Adrenal gland (tissue), 19 donors: ENCODE measurements at places on chromosomes 3 and 15. TPM values are rescaled to one million over a fixed set of nuclear protein-coding genes. Genes with fewer than 3 reads are reported as not detected.

SATB1 gene
- 12.3 TPM for polyA plus RNA-seq

SERPINI2 gene
- not detected for polyA plus RNA-seq

PPM1L gene
- 5.5 TPM for polyA plus RNA-seq

CHRNA7 gene
- polyA plus RNA-seq: 5.8 TPM

C3orf85 gene
- polyA plus RNA-seq: not detected

PRKAR2A gene
- 12.6 TPM for polyA plus RNA-seq

TNNC1 gene
- 4.2 TPM for polyA plus RNA-seq

CORO2B gene
- polyA plus RNA-seq: 4.2 TPM

CGNL1 gene
- 5.5 TPM for polyA plus RNA-seq

LPP gene
- 12.1 TPM for polyA plus RNA-seq

AMT gene
- 22.9 TPM for polyA plus RNA-seq

PARP3 gene
- 56.3 TPM for polyA plus RNA-seq

MYEF2 gene
- polyA plus RNA-seq: 51.3 TPM

CALML4 gene
- 25.1 TPM for polyA plus RNA-seq

SLC2A2 gene
- polyA plus RNA-seq: not detected

ARID3B gene
- 1.8 TPM for polyA plus RNA-seq

DPPA2 gene
- polyA plus RNA-seq: not detected

DUOXA1 gene
- polyA plus RNA-seq: 5.1 TPM

RPP14 gene
- polyA plus RNA-seq: 15.3 TPM

IFT122 gene
- 23.3 TPM for polyA plus RNA-seq

RARB gene
- polyA plus RNA-seq: 1.7 TPM

SCG5 gene
- polyA plus RNA-seq: 32.4 TPM

GRM7 gene
- polyA plus RNA-seq: 2.1 TPM

LRRC15 gene
- polyA plus RNA-seq: 0.05 TPM

ALDH1A2 gene
- 5.5 TPM for polyA plus RNA-seq

ST3GAL6 gene
- polyA plus RNA-seq: 18.1 TPM

SERINC4 gene
- polyA plus RNA-seq: 0.18 TPM

STRIT1 gene
- not detected for polyA plus RNA-seq

TMEM108 gene
- polyA plus RNA-seq: 3.5 TPM

ECE2 gene
- polyA plus RNA-seq: 3.0 TPM

PROK2 gene
- 0.18 TPM for polyA plus RNA-seq

EDEM1 gene
- polyA plus RNA-seq: 24.9 TPM

KNG1 gene
- polyA plus RNA-seq: 0.38 TPM

STAG1 gene
- 7.5 TPM for polyA plus RNA-seq

KBTBD8 gene
- polyA plus RNA-seq: 0.48 TPM

COLQ gene
- 1.1 TPM for polyA plus RNA-seq

IL12A gene
- polyA plus RNA-seq: 0.10 TPM

KLHL6 gene
- polyA plus RNA-seq: 2.9 TPM

PEX11A gene
- polyA plus RNA-seq: 5.4 TPM

HYAL2 gene
- polyA plus RNA-seq: 28.0 TPM

CLDN18 gene
- polyA plus RNA-seq: not detected

SMAD6 gene
- 2.7 TPM for polyA plus RNA-seq

AP3B2 gene
- 10.8 TPM for polyA plus RNA-seq

DMXL2 gene
- polyA plus RNA-seq: 43.9 TPM

TRNT1 gene
- polyA plus RNA-seq: 9.4 TPM

MYZAP gene
- polyA plus RNA-seq: 125 TPM

GOLGA8S gene
- 0.10 TPM for polyA plus RNA-seq

CHRD gene
- polyA plus RNA-seq: 41.2 TPM

GXYLT2 gene
- polyA plus RNA-seq: 4.5 TPM

UBAP1L gene
- 5.7 TPM for polyA plus RNA-seq

TIGIT gene
- 0.13 TPM for polyA plus RNA-seq

NUSAP1 gene
- polyA plus RNA-seq: 18.6 TPM

TRPM7 gene
- 25.9 TPM for polyA plus RNA-seq

WDR93 gene
- polyA plus RNA-seq: 0.38 TPM

IQCH gene
- 0.67 TPM for polyA plus RNA-seq

SNTN gene
- polyA plus RNA-seq: not detected

CLDN16 gene
- 0.33 TPM for polyA plus RNA-seq

NR2E3 gene
- 1.4 TPM for polyA plus RNA-seq

TNIK gene
- polyA plus RNA-seq: 4.9 TPM
